Neural crest cell (in vitro differentiated cells): ENCODE measurements at places on chromosomes 2 and 18.
A peak's percentile ranks its signal among the peaks of the same experiment; 100 is the strongest.

GRCh38 chr18:76988031-76988826 lies 144.4 kb downstream of the MBP start:
- no peak for DNase-seq

GRCh38 chr18:27921904-27922751 lies 254.8 kb downstream of the CDH2 start:
- DNase-seq: no peak

DNA sequence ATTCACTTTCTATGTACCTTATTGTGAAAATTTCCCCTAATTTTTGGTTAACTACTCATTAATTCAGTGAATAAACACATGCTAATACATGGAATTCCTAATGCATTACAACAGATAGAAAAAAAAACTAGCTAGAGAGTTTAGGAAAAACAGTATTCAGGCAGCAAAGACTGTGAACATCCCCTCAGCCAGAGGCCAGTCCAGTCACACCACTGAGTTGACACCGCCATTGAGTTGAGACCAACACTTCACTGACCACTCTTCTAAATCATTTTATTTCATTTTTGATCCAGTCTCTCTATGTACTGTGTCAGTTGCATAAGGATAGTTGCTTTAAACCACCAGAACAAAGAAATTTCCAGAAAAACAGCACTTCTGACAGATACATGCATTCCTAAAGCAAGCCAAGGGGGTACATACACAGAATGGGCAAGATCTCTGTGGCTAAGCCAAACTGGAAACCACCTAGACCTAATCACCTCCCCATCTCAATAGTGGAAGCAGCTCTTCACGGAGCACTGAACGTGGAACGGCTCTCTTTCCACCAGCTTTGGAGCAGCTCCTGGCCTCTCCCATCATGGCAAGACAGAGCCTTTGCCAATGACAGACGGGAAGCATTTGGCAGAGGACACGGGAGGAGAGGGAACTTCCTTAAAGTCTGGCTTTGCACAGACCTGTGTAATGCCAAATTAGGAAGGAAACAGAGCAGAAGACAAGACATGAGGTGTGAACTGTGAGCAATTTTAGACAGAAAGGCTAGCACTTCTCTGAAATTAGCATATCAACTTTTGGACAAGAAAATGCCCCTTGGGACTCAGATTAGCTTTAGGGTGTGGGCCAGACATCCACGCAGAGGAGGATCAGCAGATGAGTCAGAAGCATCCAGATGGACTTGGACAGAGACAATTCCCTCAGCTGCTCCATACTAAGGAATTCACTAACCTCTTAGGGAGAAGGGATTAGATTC lies 36.4 kb downstream of the CACNB4 start:
- DNase-seq: no peak

DNA sequence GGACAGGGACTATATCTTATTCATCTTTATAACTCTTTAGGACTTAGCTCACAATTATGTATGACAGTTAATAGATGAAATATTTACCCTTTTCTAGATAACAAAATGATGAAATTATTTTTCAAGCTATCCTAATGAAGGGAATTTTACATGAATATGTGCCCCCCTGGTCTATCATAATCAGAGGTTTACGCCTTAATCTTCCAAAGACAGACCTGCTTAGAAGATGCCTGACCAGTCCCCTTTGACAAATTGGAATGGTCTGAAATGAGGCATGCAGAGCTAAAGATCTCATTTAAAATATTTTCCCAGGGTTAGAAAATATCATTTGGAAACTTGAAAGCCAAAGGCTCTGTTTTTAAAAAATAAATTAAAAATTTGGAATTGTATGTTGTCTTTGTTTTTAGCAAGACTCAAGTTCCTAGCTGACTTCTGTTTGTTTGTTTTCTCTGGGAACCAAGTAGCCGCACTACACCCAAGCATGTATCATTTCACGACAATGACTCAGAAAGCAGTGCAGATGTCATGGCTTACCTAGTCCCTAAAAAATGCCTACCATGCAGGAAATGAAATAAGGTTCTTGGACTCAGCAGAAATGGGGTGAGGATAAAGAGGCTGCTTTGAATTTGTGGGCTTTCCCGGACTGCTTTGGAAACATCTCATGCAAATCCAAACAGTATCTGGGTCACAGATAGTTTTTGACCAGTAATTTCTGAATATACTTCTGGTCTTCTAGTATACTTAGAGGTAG lies 162.1 kb downstream of the ZEB2 start:
- no peak for DNase-seq

DNA sequence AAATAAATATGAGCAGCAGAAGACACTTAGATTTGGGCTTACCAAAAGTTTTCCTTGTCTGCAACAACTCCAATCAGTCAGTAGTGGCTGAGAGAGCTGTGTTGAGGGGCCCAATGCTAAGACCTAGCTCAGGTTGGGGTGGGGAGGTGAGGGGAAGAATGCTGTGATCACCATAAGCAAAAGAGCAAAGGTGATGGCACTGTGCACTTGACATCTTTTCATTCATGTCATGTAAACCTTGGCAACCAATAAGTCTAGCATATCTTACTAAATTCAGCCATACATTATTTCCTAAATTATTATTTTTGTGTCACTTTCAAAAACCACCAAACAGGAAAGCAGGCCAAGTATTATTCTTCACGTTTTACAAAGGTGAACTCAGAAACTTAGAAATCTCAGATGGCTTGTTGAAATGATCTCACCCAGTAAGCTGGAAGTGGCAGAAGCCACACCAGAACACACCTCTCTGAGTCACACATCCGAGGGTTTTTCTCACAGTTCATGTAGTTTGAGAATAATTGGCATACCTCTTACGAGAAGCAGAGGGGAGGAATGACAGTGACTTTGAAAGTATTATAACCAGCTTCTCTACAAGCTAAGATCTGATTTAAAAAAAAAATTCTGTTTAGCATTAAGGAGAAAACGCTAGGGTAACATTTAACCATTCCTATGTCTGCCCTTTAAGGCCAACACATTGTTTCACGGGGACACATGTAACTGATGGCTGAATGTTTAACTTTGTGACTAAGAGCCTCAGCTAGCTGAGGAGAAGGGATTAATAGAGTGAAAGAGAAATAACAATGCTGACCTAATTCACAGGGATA lies 43.3 kb upstream of the SETBP1 start:
- DNase-seq: no peak

DNA sequence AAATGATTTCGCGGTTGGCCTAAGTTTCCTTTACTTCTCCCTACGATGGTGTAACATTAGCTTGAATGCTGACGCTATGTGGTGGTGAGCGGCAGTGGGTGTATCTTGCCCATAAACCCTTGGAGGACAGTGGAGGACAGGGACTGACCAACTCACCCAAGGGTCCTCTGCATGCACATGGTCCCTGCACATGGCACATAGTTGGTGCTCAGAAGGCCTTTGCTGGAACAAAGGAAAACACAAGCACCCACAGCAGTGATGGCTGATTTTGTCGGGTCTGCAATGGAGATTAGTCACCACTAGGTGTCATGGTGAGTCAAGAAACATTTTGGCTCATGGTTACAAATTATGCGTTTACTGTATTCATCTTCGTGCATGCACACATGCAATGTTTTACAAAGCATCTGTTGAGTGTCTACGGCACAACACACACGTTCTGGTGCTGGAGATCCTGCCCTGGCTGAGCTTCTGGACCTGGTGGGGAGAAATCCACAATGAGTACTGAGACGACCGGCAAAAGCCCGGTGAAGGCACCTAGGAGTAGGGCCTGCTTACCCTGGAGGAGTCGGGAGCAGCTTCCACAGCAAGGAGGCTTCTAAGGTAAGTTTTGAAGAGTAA lies 44.0 kb downstream of the PDCL3 start:
- peak; percentile 45 for DNase-seq

DNA sequence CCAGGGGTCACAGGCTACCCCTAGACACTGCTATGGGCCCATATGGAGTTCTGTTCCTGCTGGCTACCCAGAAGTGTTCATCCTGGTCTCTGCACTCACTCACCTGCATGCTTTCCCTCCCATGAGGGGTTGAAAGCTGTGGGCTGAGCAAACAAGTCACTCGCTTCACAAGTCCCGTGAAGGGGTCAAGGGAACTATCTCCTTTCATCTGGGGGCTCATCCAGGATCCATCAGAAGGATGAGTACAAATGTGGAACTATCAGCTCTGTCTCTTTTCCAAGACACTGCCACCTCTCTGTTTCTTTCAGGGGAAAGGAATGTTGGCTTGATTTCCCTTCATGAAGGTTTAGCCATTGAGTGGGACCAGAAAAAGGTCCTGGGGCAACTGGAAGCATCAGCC lies 21.7 kb downstream of the SULT1C4 start:
- DNase-seq: no peak

DNA sequence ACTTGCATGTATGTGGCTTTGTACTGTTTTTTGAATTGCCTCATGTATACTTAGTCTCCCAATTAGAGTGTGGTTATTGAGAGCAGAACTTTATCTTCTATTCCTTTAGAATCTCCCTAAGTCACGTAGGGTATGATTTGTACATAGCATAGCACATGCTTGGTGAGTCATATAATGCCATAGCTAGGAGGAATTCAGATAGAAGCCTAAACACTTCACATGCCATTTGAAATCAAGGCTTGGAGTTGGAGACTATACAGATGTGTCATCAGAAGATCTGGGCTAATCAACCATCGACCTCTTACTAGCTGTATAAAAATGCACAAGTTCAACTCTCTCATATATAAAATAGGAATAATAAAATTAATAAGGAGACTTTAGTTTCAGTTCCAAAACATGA lies 222.6 kb upstream of the ST6GAL2 start:
- DNase-seq: no peak

- DNase-seq: no peak
These were observed 647.7 kb downstream of the BCL11A start for GRCh38 chr2:59905731-59906130.

GRCh38 chr2:54207666-54208195 lies 48.3 kb downstream of the TSPYL6 start:
- no peak for DNase-seq
